Esophagus mucosa (tissue), 1 donor: ENCODE measurements at places on chromosomes 12 and 14. TPM values are rescaled to one million over a fixed set of nuclear protein-coding genes. Genes with fewer than 3 reads are reported as not detected.
A peak's percentile ranks its signal among the peaks of the same experiment; 100 is the strongest.

DNA sequence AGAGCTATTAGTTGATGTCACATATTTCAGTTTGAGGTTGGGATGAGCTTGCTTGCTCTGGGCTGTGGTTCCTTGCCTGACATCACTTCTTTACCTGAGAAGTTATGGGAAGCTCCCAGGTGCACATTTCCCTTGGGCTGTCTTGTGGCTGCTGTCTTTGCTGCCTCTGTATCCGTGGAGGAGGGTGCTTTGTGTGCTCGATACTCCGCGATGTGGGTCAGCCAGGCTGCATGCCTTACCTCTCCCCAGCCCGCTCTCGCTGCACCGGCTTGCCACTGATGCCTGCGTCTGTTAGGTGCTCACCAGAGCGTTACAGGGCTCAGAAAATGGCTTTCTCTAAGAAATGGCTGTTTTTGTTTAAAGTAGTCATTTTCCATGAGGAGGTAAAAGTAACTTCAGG lies 19.6 kb downstream of the PELI2 start:
- no peak for ATAC-seq

- peak; percentile 68 for ATAC-seq
Measured at GRCh38 chr14:55297611-55298499, 26.6 kb downstream of the FBXO34 start.

Gene IGF1
- 1.5 TPM for total RNA-seq

GRCh38 chr12:111927346-111927745 lies 85.3 kb downstream of the MAPKAPK5 start:
- no peak for ATAC-seq

DNA sequence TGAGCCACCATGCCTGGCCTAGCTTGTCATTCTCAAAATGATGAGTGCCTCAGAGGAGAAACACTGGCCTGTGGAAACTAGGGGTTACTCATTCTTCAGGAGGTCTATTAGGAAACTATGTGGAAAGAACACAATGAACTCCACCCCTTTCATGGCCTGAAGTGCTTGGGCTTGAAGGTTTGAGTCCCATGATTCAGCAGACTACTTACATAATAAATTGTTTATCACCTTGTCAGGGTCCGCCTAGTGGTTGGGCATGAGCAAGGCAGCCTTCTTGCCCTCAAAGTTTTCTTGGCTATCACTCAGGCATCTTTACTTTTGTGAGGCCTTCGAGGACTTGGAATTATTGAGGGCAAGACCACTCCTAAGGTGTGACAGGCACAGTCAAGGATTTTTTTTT lies 251.2 kb downstream of the ACSS3 start:
- no peak for ATAC-seq

DNA sequence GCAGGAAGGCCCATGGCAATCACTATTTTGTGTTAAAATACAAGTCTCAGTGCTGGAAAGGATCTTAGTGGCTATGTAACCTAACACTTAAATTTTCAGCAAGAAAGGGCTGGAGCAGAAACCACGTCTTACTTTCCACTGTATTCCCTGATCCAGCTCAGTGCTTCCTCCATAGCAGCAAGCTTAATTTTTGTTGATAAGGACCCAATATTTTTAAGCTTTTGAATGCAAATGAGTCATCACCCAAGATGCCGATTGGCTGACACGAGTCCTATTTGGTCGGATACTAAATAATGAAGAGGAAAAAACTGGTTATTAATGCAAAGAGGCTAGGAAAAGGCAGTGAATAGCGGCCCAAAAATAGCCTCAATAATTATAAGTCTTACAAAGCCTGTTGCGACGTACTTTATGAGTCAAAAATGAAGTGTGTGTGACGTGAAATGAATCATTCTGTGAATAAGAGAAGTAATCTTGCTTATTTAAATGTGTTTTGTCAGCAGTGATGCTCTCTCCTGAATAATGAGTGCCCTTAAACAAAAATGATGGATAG lies 46.9 kb upstream of the IGF1 start:
- no peak for ATAC-seq
